Jurkat, Clone E6-1 (cell line): ENCODE measurements at places on chromosomes 3 and 15.

DNA sequence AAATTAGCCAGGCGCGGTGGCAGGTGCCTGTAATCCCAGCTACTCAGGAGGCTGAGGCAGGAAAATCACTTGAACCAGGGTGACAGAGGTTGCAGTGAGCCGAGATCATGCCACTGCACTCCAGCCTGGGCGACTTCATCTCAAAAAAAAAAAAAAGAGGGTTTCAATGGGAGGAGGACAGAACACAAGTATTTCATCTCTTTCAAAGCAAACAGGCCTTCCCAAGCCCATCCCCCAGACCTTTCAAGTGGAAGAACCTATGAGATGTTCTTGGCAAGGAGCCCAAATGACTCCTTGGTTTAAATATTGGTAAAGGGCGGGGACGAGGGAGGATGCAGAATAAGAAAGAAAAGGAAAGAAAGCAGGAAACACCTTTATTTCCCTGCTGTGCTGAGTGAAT, 62.2 kb upstream of the MCF2L2 start:
- peak; percentile 58 for DNase-seq

DNA sequence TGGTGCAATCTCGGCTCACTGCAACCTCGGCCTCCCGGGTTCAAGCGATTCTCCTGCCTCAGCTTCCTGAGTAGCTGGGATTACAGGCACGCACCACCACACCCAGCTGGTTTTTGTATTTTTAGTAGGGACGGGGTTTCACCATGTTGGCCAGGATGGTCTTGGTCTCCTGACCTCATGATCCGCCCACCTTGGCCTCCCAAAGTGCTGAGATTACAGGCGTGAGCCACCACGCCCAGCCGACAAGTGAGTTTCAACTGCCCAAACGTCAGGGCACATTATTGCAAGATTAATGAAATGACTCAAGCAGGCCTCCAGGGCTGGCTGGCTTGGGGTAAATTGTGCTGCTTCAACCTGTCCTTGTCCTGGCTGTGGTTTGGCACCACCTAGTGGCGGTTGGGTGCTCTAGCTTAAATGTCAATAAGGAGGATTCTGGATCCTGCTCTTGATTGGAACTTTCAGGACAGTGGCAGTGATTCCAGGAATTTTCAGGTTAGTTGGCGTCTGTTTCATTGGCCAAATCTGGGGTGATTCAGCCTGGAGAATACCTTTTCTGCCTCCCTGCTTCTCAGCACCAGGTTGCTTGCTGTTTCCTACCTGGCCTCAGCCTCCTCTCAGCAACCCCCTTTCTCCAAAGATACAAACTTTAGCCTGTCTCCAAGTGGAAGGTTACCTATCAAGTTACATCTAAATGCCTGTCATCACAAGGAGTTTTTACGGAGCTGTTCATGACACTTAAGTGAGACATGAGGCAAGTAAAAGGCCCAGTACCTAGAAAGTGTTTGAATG, 32.4 kb upstream of the SACM1L start:
- peak; percentile 83 for DNase-seq

- DNase-seq: no peak
Observed at GRCh38 chr3:105571005-105571404, 204.3 kb downstream of the ALCAM start.

GRCh38 chr3:9231937-9232336, 17.5 kb downstream of the SRGAP3 start:
- DNase-seq: no peak

GRCh38 chr15:38344351-38344750, 91.7 kb downstream of the SPRED1 start:
- no peak for DNase-seq

DNA sequence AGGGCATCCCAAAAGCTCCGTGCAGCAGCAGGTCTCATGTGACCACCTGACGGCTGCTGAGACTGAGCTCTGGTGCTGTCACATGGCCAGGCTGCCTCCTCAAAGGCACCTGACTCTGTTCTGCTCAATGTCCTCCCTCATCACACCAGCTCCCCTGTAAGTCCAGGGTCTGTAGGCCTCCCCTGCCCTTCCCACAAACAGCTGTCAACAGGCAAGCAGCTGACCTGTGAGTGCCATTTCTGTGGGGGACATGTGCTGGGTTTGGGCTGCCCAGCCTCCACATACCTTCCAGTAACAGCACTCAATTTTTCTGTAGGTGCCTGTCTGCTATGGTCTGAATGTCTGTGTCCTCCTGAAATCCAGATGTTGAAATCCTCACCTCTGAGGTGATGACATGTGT, 11.2 kb downstream of the NUP210 start:
- no peak for DNase-seq

- DNase-seq: peak; percentile 35
Observed at GRCh38 chr3:46496746-46497555, 825 bp upstream of the RTP3 start.

- no peak for DNase-seq
Observed at GRCh38 chr3:171871392-171872274, 28.5 kb downstream of the TMEM212 start.
